ENCODE measurements at places on chromosomes 5 and 9.

DNA sequence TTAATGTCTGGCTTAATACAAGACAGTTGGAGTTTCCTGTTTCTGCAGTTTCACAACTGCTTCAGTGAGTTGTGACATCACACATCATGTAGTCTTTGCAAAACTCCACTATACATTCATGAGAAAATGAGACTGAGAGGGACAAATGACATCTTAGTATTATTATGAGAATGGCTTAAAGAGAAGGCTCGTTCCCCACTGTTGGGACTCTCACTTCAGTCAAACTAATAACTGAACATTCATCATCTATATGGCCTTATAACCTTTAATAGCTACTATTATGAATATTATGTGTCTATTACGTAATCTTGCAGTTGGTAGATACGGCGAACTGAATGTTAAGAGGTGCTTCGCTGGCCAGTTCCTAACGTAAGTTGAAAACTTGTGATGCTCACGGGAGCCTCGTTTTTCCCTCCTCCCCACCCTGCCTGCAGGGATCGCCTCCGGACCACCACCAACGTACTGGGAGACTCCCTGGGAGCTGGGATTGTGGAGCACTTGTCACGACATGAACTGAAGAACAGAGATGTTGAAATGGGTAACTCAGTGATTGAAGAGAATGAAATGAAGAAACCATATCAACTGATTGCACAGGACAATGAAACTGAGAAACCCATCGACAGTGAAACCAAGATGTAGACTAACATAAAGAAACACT, 79.4 kb downstream of the SLC1A3 start:
- no peak for DNase-seq

DNA sequence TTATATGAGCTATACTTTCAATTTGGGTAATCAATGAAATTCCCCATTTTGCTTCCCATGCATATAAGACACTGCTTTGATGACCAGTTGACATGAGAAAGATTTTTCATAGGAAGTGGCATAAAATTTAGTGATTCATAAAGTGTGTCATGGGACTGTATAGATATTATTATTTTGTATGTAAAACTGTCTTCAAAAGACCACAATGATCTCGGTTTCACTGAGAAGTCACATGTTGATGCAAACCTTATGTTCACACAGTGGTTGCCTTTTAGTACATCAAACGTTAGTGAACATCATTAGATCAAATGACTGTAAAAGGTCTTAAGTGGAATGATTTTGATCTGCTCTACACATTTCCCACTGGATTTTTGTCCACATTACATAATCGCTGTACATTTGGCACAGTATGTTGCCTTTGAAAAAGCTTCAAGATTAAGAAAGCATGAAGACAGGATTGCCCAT, 349.2 kb upstream of the MEF2C start:
- DNase-seq: no peak

GRCh38 chr9:91301161-91301560, 60.6 kb downstream of the AUH start:
- no peak for DNase-seq

DNA sequence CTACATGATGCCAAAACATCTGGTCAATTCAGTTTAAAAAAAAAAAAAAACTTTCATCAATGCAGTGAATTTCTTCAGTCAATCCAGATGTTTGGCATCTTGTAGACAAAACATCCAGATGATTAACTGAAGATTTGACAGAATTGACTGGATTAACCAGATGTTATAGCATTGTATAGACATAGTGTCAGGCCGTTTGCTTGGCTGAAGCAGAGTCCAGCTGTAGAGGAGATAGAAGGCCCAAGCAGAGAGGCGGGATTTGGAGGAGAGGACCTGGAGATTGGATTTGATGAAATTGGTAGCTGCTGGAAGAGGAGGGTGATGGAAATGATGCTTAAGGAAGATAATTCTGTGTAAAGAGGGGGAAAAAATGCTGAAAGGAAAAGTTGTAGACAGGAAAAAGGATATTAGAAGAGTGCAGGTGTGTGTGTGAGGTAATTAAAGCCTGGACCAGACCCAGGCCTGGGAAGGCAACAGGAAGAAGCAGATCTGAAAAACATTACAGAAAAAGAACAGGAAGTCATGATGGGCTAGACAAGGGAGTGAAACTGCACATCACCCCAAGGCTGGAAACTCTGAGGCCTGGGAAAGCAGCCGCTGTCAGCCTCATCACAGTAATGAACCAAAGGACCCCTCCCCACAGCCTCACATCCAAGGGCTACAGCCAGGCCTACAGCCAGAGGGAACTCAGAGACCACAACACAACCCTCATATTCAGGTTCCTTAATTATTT, 258.3 kb downstream of the CWC27 start:
- no peak for DNase-seq

- DNase-seq: no peak
Observed at GRCh38 chr5:146047396-146047795, 58.0 kb downstream of the PLAC8L1 start.

GRCh38 chr9:21081999-21082398, 4.3 kb upstream of the IFNB1 start:
- no peak for DNase-seq

GRCh38 chr5:150412319-150413175, at the start of gene CD74:
CD74 (minus strand) TSS chr5:150412910; CDS start chr5:150412749, 161 bp downstream.
- no peak for DNase-seq
